ENCODE measurements at places on chromosomes 13 and 19.

GRCh38 chr13:113897161-113897560 is 33.3 kb upstream of the GAS6 start:
- DNase-seq = no peak

DNA sequence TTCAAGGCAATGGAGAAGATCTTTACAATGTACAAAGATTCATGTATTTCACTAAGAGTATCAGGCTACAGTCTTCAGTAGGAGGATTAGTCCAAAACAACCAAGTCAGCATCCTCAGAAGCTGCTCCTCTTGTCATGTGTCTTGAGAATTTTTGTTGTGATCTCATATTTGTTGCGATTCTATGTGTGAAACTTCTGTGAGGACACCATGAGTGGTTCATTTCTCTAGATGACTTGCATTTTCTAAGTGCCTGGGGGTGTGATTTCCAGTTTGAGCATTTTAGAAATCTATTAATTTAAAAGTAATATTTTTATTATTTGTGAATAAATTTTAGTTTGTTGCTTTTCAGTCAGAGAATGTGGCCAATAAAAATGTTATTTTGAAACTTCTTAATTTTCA is 94.5 kb downstream of the RAP2A start:
- DNase-seq = no peak

DNA sequence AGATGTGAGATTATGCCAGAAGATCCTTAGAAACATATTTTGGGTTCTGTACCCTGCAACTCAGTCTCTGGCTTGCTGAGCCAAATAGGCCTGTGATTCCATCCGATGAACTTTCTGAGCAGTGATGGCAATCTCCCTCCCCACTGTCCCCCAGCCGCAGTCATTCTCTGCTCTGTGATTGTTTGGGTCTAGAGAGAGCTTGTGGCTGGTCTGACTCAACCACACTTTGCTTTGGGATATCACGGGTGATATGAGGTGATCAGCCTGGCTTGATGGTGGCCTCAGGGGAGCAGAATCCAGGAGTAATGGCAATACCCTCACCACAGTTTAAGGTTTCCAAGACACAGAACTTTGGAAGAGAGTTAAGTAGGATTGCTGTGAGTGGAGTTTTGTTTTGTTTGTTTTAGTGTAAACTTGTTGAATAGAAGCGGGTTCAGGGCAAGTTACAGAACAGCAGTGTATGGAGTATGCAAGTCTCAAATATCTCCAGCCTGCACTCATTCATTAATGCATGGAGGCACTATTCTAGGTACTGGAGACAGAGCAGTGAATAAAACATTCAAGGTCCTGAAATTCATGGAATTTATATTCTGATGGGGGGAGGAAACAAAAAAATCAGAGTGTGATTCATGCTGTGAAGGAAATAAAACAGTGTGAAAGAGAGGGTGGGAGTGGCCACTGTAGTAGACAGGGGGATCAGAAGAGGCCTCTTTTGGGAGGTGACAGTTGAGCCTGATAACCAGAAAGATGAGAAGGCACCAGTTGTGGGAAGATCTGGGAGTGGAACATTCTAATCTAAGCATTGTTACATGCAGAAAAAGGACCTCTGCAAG is 5.3 kb downstream of the SAMD4B start:
- DNase-seq = no peak

DNA sequence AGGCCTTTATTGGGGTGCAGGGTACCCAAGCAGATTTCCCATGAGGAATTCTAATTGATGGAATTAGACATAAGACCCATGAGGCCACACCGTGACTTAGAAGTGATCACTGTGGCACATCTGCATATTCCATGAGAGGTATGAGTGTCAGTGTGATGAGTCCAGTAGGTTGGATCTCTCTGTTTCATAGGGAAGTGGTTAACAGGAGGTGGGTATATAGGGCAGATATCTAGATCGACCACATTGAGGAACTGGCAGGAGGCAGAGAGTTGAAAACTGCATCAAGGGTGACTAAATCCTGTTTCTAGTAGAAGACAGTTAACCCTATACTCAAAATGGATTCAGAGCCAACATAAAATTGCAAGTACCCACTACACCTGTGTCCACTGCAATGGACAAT is 68.6 kb upstream of the MIR17HG start:
- DNase-seq = no peak

DNA sequence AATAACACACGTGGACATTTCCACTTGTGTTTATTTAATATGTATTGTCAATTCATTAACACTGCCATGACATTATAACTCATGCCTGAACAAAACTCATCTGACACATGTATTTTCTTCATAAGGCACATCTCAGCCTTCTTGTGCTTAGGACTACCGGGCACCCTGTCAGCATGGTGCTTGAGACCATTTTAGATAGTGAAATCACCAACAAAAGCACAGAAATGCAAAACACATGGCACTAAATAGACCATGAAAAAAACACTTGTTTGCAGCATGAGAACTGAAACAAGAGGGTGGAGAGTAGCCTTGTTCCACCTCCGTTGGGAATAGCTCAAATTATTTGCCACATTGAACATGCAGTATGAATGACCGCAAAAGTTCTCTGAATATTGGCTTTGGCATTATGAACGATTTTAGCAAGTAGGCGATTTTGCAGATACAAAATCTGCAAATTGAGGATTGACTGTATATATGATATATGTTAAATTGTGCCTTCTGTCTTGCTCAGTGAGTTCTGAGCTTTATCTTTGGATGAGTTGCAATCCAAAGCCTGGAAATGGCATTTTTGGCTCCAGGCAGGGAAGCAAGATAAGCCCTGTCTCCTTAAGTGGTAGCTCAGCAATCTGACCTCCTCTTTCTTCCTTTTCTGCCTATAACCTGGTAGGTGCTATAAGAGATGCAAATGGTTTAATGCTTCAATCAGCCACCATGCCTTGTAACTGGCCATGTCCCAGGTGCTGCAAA is 328.2 kb downstream of the HS6ST3 start:
- no peak for DNase-seq
